Natural killer cell treated with Interleukin-12 subunit alpha and Interleukin-12 subunit beta and Interleukin-15 and Interleukin-18, amount 100 ng/mL, for 72 hours (primary cell): ENCODE measurements at places on chromosomes 4 and X.
A peak's percentile ranks its signal among the peaks of the same experiment; 100 is the strongest.

GRCh38 chr4:7192252-7193029, at the start of gene SORCS2:
SORCS2 (plus strand) TSS chr4:7192538.
- peak; percentile 71 for DNase-seq

DNA sequence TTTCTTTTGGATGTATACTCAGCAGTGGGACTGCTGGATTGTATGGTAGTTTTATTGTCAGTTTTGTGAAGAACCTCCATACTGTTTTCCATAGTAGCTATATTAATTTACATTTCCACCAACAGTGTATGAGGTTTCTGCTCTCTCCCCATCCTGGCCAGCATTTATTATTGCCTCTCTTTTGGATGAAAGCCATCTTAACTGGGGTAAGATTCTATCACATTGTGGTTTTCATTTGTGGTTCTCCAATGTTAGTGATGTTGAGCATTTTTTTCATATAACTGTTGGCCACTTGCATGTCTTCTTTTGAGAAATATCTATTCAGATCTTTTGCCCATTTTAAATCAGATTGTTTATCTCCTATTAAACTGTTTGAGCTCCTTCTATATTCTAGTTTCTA, 27.6 kb downstream of the QRFPR start:
- no peak for DNase-seq

GRCh38 chrX:11757719-11758399, at the start of gene MSL3:
MSL3 (plus strand) TSS chrX:11758237; CDS start chrX:11758264, 27 bp downstream.
- DNase-seq: peak; percentile 76

DNA sequence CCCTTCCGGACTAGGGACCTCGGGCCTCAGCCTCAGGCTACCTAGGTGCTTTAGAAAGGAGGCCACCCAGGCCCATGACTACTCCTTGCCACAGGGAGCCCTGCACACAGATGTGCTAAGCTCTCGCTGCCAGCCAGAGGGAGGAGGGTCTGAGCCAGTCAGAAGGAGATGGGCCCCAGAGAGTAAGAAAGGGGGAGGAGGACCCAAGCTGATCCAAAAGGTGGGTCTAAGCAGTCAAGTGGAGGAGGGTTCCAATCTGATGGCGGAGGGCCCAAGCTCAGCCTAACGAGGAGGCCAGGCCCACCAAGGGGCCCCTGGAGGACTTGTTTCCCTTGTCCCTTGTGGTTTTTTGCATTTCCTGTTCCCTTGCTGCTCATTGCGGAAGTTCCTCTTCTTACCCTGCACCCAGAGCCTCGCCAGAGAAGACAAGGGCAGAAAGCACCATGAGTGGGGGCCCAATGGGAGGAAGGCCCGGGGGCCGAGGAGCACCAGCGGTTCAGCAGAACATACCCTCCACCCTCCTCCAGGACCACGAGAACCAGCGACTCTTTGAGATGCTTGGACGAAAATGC, at the start of gene WAS:
Gene WAS, plus strand, starts transcription at position 389 of the 572 bp plus-strand sequence. Its CDS starts 55 bp downstream, at position 444.
- DNase-seq: peak; percentile 69

DNA sequence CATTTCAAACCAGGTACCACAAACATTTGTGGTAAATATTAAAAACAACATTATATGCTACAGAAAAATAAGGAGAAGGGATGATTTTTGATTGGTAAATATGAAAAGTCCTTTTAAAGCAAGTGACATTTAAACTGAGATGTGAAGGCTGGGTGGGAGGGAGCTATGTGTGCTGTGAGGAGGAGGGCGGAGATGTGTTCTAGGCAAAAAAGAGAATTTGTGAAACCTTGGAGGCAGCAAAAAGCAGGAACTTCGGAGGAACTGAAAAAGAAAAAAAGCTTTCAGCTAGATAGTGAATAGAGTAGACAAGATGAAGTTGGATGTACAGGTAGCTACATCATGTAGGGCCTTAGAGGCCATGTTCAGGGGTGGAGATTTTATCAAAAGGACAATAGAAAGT, 10.1 kb upstream of the ARAP2 start:
- no peak for DNase-seq

DNA sequence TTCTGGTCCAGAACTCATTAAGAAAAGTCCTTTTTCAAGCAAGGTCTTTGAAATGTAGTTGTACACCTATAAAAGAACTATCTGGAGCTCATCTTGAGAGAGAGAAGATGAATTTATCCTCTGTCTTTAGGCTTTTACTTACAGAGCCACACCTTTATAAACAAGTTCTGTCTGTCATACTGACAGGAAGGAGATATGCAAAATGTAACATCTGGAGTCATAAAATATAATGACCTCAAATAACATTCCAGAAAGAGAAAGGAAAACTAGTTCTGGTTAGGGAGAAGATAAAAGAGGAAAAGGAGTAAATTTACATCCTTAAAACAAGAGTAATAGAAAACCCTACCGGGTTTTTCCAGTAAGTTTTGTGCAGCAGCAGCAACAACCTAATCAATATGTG, 1.3 kb downstream of the INPP4B start:
- no peak for DNase-seq

DNA sequence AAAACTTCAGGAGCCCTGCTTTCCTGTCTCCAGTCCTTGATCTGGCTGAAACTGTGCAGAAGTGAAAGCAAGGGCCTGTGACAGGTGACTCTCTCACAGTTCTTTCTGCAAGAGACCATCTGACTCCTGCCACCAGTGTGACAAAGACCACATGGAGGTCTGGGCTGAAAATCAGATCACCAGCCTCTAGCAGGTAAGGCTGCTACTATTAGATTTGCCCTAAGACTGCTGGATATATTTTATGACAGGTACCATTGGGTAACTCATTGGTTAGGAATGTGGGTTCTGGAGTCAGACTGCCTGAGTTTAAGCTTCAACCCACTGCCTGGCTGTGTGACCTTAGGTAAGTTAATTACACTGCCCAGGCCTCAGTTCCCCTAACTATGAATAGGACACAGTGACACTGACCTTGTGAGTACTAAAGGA, 163.3 kb upstream of the SLC7A11 start:
- DNase-seq: no peak

DNA sequence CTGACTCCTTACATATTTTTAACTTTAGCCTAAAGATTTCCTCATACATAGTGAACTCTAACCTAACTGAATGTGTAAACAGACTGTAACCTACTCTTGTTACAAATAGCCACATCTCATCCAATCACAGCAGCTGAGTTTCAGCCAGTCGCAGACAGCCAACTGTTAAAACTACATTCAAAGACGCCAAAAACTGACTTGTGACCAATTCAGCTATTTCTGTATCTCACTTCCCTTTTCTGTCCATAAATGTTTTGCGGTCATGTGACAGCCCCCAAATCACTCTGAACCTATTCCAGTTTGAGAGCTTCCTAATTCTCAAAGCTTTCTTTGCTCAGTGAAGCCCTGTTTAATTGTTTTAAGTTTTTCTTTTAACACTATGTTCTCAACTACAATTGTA, 2731.9 kb downstream of the ARAP2 start:
- no peak for DNase-seq

- DNase-seq: no peak
Measured at GRCh38 chr4:93994175-93994994, 165.8 kb downstream of the ATOH1 start.

- no peak for DNase-seq
Measured at GRCh38 chr4:109754093-109754857, 24.4 kb upstream of the PLA2G12A start.

DNA sequence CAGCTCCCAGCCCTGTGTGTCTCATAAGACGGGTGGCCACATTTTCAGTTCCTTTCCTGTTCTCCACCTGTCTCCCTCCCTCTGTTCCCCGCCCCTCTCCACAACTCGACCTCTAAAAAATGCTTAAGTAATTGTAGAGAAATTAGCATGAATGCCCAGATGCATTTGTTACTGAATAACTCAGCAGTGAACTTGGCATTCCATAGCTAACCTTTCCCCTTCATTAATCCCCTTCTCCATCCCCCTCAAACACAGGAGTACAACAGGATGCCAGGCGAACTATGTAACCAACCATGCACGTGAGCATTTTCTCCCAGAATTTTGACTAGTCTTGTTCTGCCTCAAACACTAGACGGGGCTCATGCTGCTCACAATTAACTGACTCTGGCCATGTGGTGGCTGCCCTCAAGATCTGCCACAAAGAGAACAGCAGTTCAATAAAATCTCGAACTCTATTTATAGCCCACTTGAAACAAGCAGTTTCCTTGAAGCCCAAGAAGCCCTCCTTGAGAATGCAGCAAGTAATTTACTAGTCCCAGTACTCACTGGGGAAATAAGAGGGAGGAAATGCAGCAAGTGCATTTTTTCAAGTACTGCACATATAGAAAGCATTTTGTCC, 351.2 kb downstream of the ARHGAP24 start:
- DNase-seq: no peak

DNA sequence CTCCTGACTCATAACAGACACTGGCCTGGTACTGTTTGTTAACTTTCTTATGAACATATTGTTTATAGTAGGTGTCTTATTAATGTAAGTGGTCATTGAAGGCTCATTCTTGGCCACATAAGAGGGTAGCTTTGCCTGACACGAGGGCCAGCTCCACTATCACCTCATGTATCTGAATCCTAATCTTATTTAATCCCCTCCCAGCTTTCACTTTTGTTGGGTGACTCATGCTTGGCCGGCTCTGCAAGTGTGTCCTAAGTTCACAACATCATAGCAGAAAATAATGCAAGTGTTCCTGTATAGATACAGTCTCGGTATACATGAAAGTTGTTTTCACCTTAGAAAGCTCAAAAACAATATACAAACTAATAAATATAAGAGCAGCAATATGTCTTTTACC, 283.8 kb downstream of the IQCM start:
- DNase-seq: no peak

DNA sequence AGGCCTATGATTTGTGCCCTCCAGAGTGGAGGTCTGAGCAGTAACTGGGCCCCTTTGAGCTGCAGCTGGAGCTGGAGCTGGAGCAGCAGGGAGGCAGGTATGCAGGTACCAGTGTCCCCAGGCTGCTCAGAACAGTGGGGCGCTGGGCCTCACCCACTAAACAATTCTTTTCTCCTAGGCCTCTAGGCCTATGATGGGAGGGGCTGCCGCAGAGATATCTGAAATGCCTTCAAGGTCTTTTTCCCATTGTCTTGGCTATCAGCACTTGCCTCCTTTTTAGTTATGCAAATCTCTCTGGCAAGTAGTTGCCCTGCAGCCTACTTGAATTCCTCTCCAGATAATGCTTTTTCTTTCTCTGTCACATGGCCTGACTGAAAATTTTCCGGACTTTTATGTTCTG, 79.7 kb upstream of the OTUD4 start:
- DNase-seq: no peak

GRCh38 chr4:16694884-16695276, 203.6 kb downstream of the LDB2 start:
- DNase-seq: no peak

- DNase-seq: no peak
Measured at GRCh38 chr4:5893004-5893580, at the start of gene CRMP1. CRMP1 (minus strand) TSS chr4:5893086; CDS start chr4:5892969, 117 bp downstream.

DNA sequence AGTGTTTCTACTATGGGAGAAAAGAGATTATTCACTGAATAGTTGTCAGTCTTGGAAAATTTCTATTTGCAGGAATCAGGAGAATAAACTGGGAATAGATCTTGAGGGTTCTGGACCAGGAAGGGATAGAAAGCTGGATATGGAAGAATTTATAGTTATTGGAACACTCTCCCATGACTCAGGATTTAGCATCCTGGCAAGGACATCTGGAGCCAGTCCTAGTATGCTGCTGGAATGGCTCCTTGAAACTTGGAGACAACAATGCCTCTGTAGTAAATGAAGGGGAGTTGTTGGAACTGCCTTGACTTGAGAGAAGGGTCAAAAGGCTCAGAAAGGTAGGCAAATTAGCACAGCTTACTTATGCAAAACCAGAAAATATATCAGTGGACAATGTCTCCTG, 23.5 kb upstream of the THOC2 start:
- DNase-seq: no peak

GRCh38 chr4:138666366-138666765, 349.2 kb upstream of the NOCT start:
- no peak for DNase-seq

- no peak for DNase-seq
Measured at GRCh38 chr4:107991945-107992630, 2.4 kb downstream of the HADH start.

GRCh38 chr4:7045553-7045952, 2.4 kb downstream of the TADA2B start:
- no peak for DNase-seq

GRCh38 chrX:47877327-47877726, 40.6 kb downstream of the ZNF81 start:
- DNase-seq: no peak

- no peak for DNase-seq
Measured at GRCh38 chr4:36187723-36188333, 56.5 kb downstream of the ARAP2 start.

DNA sequence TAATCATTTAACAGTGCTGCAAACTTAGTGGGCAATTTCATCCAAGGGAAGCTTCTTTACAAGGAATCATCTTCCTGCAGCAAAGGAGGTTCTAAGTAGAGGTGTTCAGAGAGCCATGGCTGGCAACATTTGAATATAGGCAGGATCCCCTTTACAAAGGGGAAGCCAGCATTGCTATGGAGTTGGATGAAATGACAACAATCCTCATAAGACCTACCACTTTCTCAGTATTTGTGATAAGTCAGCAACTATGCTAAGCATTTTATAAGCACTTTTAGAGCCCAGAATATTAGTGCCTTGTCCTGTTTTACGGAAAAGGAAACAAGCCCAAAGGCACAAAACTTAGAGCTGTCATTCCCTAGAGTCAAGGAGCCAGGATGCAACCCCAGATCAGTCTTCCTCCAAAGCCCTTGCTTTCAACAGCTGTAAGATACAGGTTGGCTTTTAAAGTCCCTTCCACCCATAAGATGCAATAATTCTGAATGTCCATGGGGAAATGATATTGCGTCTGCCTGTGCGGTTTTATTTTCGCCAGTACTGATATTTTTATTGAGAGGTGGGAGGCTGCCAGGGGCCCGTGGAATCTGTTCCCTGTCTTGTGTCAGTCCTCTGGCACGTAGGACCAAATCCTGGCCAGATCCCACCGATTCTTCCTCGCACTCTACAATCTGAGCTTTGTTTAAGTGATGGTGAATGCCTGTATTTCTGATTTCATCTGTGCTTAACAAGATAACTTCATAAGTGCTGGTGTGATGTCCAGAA, 59.1 kb downstream of the SMIM20 start:
- no peak for DNase-seq
